Fibroblast of skin of abdomen (primary cell): ENCODE measurements at places on chromosomes 4 and X.

DNA sequence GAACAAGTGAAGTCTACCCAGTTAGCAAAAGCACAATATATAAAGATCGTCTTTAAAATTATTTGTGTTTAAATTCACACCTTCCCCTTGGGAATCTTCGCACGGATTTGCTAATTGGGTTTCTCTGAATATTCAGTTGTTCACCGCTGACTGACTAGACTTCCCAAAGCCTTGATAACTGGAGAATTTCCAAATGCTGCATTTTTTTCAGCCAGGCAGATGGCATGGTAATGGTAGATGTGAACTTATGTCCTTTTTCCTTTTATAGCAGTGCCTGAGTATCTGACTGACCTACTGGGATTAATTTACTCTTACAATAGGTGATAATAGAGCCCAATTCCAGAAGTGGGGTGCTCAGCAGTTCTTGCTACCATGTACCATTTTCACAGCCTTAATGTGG is 548.1 kb downstream of the PACRGL start:
- no peak for DNase-seq

DNA sequence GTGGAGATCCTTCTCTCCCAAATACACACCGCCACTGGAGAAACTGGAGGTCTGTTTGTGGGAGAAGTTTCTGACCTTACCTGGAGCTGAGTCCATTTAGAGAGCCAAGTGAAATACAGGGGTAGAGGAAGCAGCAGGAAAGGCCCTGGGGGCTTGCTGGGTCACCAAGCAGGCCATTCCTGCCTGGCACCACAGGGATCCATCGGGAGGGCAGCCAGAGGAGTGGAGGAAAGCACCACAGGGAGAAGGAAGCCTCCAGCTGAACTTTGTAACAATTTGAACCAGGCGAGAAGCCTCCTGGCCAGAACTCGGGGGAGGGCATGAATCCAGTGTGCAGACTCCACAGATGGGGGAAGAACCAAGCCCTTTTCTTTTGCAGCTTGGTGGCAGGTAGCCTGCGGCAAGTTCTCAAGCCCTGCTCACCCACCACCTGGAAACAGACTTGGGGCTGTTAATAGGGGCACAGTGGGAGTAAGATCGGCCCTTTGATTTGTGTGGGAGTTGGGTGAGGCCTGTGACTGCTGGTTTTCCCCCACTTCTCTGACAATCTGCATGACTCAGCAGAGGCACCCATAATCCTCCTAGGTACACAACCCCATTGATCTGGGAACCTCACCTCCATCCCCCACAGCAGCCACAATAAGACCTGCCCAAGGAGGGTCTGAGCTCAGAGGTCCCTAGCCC is 94.6 kb downstream of the IRS4 start:
- DNase-seq: no peak

- no peak for DNase-seq
These were observed 23.0 kb upstream of the DHX15 start for GRCh38 chr4:24607334-24607733.

DNA sequence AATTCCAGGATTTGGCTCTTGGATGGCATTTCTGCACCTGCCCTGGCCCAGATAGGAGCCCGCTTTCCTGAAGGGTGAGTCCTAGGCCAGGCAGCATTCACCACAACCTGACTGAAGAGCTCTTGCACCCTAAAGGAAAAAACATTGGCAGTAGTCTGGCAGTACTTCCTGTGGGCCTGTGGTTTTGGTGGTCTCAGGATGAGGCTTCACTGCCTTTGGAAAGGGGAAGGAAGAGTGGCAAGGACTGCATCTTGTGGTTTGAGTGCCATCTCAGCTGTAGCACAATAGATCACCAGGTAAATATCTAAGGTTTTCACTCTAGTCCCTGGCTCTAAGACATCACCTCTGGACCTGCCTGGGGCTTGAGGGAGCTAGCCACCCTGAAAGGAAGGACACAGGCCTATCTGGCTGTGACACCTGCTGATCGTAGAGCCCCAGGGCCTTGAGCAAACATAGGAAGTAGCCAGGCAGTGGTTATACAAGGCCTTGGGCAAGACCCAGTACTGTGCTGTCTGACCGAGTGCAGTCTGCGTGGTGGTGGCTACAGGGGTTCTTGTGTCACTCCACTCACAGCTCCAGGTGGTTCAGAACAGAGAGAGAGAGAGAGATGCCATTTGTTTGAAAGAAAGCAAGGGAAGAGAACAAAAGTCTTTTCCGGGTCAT is 28.5 kb upstream of the PRRG1 start:
- no peak for DNase-seq

DNA sequence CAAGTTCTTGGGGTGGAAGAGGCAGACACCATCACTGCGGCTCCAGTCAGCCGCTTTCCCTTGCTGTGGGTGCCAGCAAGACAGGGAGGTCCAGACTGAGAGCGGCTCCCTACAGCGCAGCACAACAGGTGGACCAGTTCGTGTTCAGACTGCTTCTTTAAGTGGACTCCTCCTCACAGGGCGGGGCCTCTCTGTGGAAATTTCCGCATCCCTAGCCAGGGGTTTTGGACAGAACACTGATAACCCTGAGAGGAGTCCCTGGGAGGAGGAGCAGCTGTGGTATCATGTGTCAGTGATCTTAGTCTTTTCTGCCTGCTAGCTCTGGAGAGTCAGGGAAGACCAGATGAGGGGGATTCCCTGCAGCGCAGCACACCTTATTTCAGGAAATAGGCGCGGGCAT is 48.5 kb downstream of the MAGEC2 start:
- no peak for DNase-seq

DNA sequence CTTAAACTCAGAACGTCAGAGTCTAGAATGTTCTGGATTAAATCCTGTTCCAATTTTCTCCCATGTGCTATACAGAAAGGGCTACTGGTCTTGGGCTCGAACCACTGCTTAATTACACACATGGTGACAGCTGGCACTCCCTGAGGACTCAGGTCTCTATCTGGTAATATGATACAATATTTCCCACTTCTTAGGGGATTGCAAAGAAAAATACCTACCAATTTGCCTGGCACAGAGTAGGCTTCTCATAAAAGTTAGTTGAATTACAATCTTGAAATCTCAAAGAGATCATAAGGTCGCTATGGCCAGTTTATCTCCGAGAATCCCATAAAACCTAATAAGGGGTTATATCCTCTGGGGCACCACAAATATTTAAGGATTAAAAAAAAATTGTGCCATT is 8.6 kb downstream of the GPM6B start:
- no peak for DNase-seq

- DNase-seq: no peak
These were observed 265.0 kb upstream of the NWD2 start for GRCh38 chr4:36979533-36979932.

DNA sequence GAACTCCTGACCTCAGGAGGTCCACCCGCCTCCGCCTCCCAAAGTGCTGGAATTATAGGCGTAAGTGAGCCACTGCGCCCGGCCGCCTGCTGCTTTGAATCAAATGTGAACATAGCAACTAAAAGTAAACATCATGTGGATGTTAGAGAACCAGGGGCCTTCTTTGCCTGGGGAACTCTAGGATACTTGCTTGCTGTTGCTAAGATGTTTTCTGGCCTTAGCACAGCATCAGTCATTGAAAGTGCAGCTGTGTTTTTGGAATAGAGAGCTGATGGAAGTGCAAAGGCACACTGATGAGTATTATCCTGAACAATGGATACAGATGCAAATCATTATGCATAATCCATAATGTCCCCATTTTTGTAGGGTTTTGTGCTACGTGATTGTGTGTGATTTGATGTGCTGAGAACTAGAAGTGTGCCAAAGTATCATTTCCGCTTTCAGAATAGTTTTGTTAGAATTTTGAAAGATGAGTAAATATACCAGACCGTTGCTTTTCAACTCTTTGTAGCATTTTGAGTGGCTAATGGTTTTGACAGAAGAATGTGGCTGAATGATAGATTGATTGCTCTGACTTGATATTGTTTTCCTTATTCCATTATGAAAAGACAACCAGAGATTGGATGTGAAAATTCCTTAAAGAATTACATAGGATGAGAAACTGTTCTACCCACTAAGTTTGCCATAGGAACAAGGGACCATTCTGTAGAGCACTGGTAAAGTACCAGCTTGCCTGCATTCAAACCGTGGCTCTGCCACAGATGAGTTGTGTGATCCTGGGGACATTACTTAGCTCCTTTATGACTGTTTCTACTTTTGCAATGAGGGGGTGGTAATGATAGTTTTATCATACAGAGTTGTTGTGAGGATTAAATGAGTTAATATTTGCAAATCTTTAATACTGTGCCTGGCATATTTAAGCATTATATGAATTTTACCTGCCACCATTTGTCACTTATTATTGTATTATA is 74.7 kb downstream of the REPS2 start:
- no peak for DNase-seq

DNA sequence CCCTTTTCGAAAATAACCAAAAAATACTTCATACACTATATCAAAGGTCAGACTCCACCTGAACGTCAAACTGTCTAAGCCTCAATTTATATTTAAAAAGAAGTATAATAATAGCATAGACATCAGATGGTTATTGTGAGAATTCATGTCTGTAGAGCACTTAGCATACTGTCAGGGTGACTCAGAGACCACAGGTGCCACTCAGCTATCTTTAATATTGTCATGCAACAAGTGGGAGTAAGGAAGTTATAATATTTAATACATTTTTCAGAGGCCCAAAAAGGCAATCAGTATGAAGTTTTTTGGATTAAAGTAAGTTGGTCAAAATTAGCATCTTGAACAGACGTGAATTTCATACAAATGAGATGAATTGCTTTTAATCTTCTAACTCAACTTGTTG is 93.3 kb downstream of the PHOX2B start:
- DNase-seq: peak; percentile 23

GRCh38 chr4:11768251-11768972 is 339.7 kb upstream of the HS3ST1 start:
- DNase-seq: no peak

DNA sequence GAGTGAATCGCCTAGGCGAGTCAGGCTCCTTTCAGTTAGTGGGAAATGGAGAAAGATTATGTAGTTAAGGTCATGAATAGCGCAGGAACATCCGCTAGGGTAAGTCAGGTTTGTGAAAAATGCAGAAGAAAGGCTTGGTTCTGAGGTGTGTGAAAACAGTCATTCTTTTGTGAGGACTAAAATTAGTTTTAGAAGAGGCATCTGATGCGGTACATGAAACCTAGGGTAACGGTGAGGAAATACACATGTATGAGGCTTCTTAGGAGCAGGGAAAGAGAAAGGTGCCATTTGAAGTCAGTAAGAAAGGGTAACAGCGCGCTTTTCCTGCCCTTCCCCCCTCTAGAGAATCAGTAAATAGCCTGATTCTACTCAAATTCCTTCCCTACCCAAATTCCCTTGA is 570 bp upstream of the RNF128 start:
- DNase-seq: no peak

GRCh38 chrX:75228854-75229253 is 45.0 kb upstream of the UPRT start:
- no peak for DNase-seq
